ENCODE measurements at places on chromosomes 1 and 21.

GRCh38 chr1:53393325-53393792 is 65.5 kb upstream of the LRP8 start:
- DNase-seq = peak; percentile 40

DNA sequence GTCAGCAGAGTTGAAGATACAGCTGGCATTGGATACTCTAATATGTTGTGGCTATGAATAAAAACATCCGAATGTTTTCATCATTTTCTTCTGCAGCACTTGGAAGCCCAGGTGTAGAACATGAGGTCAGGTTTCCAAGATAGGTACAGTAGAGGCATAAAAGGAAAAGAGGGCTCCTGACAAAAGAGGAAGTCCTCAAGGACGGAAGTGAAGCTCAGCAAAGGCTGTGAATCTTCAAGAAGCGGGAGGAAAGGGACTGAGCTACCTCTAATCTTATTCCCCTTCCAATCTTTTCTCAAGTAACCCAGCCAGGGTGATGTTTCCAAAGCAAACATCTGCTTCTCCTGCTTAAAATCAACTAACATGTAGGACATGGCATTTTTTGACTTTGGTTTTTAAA is 4.4 kb upstream of the PIK3C2B start:
- no peak for DNase-seq

DNA sequence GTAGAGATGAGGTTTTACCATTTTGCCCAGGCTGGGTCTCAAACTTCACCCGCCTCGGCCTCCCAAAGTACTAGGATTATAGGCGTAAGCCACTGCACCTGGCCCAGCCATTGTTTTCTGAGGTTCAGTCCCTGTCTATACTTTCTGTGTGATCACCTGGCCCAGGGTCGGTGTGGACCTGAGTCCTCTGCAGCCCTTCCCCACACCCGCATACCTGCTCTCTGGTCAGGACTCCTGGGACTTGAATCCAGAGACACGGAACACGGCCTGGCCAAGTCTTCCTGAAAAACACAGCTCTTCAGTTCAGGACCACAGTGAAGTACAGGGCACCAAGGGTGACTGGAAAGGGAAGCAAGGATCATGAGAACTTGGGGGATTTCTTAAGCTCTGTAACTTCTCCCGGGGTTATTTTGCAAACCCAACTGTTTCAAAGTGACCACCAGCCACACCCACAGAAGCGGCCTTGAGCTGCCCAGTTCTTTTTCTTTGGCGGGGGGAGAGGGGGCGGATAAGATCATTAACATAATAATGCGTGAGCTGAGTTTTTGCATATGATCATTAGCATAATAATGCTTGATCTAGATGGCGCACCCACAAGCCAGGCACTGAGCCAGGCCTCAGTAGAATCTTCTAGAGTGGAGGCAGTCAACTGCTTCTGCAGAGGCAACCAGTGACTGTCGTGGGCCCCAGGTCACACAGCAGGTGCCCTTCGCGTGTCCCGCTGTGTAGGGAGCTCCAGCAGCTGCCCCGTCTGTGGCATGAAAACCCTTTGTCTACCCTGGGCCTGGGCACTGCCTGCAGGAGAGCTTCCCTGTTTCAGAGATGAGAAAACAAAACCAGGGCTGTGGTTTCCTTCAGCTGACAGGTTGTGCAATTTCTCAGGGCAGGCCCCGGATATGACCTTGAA is 1.7 kb upstream of the NADK start:
- peak; percentile 42 for DNase-seq

GRCh38 chr1:36164361-36164760 is 8.4 kb downstream of the MAP7D1 start:
- DNase-seq = no peak

DNA sequence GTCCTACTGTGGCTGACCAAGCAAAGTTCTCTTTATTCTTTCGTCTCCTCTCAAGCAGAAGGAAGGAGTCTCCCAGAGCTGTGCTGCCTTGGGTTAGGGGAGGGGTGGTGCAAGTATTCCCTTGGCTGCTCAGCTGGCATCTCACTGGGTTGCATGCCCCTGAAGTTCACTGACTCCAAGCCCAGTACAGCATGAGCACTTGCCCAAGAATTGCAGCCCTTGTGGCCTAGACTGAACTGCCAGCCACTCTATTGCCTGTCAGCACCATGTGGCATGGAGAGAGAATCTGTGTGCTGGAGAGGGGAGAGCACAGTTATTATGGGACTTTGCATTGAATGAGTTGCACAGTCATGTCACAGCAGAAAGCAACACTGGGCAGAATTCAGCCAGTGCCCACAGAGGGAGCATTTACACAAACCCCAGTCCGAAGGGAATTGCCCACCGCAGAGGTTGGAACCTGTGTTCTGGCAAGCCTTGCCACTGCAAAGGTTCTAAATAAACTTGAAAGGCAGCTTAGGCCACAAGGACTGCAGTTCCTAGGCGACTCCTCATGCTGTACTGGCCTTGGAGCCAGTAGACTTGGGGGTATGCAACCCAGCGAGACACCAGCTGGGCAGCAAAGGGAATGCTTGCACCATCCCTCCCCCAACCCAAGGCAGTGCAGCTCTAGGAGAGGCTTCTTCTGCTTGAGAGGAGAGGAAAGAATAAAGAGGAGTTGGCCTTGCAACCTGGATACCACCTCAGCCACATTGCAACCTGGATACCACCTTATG is 28.8 kb downstream of the DR1 start:
- DNase-seq = no peak

- no peak for DNase-seq
Measured at GRCh38 chr1:89270423-89270822, 2.2 kb downstream of the GBP5 start.

GRCh38 chr1:24939675-24940193 is 9.7 kb upstream of the RUNX3 start:
- DNase-seq = no peak

DNA sequence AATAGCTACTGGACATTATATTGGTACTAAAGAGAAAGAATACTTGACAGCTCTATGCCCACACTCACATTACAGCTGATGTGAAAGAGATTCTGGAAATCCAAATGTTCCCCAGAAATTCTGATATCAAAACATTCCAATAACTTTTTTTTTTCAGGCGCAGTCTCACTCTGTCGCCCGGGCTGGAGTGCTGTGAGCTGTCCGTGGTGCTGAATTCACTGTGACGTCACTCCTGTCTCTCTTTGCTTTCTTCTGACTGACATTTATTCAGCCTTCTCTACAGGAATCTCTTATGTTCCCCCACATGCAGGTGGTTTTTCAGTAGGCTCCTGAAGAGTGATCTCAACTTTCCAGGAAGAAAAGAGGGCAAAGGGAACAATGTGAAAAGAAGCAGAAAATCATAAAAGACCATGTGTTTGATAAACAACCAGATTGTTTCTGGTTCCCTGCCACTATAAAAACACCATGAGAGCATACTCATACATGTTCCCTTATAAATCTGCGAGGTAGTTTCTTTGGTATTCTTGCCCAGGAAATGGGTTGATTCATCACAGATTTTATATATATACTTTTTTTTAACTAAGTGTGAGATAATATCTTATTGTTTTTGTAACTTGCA is 6.2 kb downstream of the S100A7A start:
- peak; percentile 80 for DNase-seq

GRCh38 chr21:41759926-41760325 is 6.9 kb downstream of the RIPK4 start:
- no peak for DNase-seq

- DNase-seq = no peak
Measured at GRCh38 chr1:26844424-26845196, 18.1 kb downstream of the ZDHHC18 start.

GRCh38 chr1:235557495-235557894 is 53.2 kb upstream of the B3GALNT2 start:
- no peak for DNase-seq

- DNase-seq = peak; percentile 74
Measured at GRCh38 chr1:203590603-203591002, 36.0 kb upstream of the ATP2B4 start.

GRCh38 chr1:72369069-72369757 is 86.9 kb upstream of the NEGR1 start:
- DNase-seq = no peak

- DNase-seq = no peak
Measured at GRCh38 chr1:228454238-228454637, 32.9 kb upstream of the RNF187 start.

GRCh38 chr1:51643362-51643761 is 26.5 kb downstream of the OSBPL9 start:
- no peak for DNase-seq

DNA sequence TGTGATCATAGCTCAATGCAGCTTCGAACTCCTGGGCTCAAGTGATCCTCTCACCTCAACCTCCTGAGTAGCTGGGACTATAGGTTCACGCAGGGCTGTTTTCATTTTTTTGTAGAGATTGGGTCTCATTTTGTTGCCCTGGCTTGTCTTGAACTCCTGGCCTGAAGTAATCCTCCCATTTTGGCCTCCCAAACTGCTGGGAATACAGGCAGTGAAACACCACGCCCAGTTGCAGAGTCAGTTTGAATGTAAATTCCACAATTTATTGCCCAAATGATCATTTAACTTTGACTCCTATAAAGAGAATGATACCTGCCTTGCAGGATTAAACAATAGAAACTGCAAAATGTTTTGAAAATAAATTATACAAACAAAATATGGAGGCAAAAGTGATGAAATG is 10.7 kb downstream of the GOLPH3L start:
- DNase-seq = no peak

DNA sequence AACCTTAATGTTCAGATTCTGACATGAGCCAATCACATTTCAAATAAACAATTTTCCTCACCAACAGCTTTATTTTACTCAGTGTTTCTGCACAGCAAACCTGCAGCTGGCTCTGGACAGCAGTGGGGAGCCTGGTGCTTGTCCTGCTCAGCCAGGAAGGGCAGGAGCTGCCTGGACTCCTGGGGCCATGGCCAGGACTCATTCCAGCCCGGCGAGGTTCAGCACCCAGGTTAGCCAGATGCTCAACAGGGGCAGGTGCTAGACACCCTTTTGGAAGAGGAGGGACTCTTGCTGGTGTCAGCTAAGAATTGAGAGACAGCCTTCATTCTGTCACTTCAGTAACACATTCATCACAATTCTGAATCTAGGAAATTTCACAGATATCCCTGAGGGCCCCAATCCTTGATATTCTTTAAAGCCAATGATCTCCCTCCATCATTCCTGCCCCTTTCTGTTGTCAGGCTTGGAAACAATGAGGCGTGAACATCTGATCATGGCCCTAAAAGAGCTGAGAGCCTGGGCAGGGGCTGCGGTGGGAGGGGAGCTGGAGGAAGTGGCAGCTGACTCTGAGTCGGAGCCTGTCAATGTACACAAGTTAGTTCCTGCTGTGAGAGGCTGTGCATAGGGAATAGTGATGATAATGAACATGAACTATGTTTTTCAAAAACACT is 251.3 kb downstream of the SDCCAG8 start:
- peak; percentile 27 for DNase-seq

GRCh38 chr21:43027846-43028731 is 47.5 kb downstream of the CBS start:
- DNase-seq = no peak

DNA sequence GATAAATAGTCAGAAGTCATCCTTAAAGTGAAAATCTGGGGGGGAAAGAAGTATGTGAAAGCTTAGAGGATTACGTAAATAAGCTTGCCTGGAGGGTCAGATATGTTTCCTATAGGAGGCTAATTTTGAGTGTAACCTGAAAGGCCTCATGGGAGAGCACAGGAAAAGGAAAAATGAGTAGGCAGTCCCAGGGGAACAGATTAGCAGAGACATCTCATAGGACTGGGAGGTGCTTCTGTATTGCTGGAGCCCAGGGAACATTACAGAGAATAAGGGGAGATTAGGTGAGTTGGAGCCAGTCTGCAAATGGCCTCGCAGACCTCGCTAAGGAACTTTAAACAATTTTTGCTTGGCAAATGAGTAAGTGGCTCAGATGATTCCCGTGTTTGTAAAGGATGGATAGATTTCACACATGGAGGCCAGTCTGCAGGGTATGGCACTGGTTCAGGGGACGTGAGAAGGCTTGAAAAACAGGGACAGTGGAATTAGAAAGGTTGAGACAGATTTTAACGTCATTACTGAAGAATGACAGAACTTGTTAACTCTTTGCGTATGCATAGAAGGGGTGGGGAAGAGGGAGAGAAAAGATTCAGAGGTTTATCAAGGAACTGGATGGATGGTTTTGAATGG is 149.1 kb downstream of the GREM2 start:
- DNase-seq = no peak

- DNase-seq = no peak
Measured at GRCh38 chr21:42763581-42764442, 110.4 kb downstream of the PDE9A start.

GRCh38 chr21:34900376-34900775 is 148.7 kb downstream of the RUNX1 start:
- peak; percentile 76 for DNase-seq

GRCh38 chr1:104946558-104947210 is 1197.0 kb downstream of the AMY1C start:
- no peak for DNase-seq

GRCh38 chr1:29344336-29344735 is 108.0 kb downstream of the PTPRU start:
- no peak for DNase-seq

- no peak for DNase-seq
Measured at GRCh38 chr1:63915121-63915520, 141.3 kb downstream of the ROR1 start.

DNA sequence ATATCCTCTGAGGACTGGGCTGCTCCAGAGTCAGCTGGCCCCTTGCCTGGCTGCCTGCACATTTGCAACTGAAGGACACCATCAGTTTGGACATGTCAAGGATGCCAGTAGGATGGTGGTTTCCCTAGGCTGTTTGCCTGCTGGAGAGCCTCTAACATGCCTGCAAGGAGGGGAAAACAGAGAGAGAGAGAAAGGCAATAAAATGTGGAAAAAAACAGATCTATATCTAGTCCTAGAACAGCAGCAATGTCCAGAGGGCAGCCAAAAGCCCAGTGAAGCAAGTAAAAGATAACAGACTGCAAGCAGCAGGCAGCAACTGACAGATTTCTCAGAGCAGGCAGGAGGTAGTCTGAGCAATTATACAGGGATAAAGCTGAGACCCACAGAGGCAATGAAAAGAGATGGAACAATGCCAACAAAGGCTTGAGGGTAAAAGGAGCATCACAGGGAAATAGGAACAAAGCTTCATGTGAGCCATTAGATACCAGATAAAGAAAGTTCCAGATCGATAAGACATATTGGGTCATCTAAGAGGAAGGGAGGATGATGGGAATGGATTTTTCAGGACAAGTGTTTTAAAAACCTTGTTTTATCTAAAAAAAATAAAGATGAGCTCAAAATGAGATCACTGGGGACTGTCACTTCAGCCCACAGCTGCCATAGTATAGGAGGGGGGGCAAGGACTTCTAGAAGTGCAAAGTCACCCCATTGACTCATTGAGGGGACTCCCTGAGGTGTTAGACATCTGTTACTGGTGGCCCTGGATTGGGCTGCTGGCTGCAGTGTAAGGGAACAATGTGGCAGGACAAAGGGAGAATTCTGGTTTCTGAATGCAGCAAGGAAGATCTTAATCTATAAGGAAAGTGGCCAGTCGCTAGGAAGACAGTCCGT is 38.6 kb upstream of the GADD45A start:
- peak; percentile 60 for DNase-seq

DNA sequence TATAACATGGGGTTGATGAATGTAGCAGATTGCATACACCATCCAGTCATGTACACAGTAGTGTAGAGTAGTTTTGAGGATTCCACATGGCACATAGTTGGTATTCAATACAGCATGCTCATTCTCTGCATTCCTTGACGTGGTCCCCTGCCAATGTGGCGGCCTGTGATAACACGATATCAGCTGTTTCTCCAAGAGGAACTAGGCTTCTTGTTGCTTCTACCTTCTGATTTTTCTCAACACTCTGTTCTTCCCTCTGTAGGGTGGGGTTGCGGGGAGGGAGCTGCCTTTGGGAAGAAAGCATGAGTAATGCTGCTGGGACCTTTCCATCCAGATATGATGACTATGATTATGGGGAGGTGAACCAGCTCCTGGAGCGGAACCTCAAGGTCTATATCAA is 19.4 kb downstream of the SESN2 start:
- DNase-seq = no peak

- peak; percentile 82 for DNase-seq
Measured at GRCh38 chr1:115300087-115300876, 37.8 kb downstream of the NGF start.
